ENCODE measurements at places on chromosomes 4 and X.

DNA sequence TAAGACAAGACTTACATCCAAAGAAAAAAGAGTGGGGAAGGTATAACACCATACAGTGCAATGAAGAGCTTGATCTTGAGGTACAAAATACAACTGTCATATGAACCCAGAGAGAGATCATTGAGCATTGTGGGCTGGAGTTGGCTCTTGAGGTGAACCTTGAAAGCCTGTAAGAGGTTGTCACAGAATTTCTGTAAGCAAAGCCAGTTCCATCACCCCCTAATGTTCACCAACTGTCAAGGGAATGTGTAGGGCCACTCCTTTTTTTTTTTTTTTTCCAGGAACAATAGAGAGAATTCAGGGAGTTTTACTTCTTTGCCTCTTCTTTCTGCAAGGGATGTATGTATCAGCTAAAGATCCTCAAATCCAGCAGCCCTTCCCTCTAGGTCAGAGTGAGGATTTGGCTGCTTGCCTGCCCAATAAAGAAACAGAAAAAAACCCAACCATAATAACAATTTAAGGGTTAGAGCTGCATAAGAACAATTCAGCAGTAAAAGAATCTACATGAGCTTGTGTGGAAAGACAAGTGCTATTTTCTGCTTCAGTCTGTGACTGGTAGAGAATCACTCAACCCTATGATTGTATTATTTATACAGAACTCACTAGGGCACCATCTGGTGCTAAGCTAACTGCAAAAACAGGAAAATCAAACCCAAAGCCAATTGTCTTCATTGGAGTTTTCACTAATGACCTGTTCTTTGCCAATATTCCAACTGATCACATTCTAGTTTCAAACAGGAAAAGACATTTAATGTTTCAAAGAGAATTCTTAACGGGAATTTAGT is 217.5 kb upstream of the TEX13C start:
- DNase-seq = no peak

DNA sequence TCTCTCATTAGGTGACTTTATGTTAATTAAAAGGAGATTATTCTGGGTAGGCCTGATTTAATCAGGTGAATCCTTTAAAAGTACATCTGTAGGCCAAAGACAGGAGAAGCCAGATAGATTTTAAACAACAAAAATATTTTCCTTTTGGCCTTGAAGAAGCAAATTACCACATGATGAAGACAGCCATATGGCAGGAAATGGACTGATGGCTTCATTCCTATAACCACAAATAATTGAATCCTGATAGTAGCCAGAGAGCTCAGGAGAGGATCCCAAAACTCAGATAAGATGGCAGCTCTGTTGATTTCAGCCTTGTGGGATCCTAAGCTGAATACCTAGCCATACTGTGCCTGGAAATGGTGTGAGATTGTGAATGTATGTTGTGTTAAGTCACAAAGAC is 66.1 kb upstream of the PRKX start:
- no peak for DNase-seq

GRCh38 chrX:1026263-1027015 is 186.0 kb downstream of the CRLF2 start:
- peak; percentile 42 for DNase-seq

GRCh38 chrX:13078739-13079444 is 34.5 kb upstream of the FAM9C start:
- DNase-seq = peak; percentile 46

DNA sequence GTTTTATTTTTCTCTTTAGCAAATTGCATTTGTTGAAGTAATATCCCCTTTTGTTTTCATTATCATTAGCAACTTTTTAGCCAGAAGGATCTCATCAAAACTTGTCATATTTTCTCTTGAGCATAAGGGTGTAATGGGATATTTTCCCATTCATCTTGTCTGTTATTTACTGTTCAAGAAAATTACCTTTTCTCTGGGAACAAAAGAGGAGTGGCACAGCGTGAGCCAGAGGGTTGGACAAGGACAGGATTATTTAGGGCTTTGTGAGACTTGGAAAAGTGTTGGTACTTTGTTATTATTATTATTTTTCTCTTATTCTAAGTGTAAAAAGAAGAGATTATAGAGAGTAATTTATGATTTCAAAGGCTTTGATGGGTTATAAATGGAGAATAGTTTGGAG is 135.9 kb downstream of the PRKX start:
- DNase-seq = no peak

DNA sequence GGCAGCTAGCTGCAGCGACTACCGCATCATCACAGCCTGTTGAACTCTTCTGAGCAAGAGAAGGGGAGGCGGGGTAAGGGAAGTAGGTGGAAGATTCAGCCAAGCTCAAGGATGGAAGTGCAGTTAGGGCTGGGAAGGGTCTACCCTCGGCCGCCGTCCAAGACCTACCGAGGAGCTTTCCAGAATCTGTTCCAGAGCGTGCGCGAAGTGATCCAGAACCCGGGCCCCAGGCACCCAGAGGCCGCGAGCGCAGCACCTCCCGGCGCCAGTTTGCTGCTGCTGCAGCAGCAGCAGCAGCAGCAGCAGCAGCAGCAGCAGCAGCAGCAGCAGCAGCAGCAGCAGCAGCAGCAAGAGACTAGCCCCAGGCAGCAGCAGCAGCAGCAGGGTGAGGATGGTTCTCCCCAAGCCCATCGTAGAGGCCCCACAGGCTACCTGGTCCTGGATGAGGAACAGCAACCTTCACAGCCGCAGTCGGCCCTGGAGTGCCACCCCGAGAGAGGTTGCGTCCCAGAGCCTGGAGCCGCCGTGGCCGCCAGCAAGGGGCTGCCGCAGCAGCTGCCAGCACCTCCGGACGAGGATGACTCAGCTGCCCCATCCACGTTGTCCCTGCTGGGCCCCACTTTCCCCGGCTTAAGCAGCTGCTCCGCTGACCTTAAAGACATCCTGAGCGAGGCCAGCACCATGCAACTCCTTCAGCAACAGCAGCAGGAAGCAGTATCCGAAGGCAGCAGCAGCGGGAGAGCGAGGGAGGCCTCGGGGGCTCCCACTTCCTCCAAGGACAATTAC is 1.4 kb downstream of the AR start:
- no peak for DNase-seq

DNA sequence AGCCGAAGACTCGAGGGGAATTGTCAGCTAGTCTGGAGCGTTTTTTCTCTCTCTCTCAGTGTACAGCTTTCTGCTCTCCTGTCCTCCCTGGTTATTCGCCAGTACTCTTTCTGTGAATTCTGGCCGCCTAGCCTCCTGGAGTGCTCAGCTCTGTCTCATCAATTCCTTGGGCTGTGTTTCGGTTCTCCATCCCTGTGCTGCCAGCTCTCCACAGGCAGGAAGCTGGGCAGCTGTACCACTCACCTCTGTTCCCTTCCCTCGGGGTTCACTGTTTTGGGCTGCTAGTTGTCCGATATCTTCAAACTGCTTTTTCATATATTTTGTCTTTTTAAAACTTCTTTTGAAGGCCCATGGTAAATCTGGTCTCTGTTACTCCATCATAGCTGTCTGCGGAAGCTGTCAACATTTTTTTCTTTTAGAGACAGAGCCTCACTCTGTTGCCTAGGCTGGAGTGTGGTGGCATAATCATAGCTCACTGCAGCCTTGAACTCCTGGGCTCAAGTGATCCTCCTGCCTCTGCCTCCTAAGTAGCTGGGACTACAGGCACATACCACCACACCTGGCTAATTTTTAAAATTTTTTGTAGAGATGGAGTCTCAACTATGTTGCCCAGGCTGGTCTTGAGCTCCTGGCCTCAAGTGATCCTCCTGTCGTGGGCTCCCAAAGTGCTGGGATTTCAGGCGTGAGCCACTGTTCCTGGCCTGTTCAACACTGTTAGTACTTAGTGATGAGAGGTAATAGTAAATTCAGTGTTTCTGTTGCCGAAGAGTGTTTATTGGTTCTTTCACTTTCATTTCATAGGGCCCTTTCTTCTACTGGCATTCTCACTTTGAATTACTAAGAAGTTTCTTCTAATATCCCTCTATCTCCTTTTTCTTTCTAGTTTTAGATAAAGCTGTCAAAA is 18.6 kb downstream of the ZCCHC4 start:
- DNase-seq = no peak

DNA sequence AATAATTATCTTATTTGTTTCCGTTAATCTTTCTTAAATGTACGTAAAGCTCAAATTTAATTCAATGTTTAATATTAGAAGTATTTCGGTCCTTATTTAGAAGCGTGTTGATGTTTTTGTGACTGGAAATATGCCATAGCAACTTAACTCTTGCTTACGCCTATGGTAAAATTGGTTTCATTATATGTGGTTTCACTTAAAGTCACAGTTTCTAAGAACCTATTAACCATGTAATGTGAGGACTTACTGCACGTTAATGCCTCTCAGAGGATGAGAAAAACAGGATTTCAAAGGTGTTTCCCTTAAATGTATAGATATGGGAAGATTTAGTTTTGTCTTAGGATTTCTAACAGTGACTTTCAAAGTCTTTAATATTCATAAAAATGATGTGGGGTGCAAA is 206.4 kb upstream of the IL15 start:
- no peak for DNase-seq

GRCh38 chr4:7006411-7006810 is 36.8 kb upstream of the TADA2B start:
- no peak for DNase-seq

- no peak for DNase-seq
These were observed 710.7 kb downstream of the STPG2 start for GRCh38 chr4:97432551-97432950.
